Inflammatory macrophage (primary cell): ENCODE measurements at places on chromosomes 12 and 14.

DNA sequence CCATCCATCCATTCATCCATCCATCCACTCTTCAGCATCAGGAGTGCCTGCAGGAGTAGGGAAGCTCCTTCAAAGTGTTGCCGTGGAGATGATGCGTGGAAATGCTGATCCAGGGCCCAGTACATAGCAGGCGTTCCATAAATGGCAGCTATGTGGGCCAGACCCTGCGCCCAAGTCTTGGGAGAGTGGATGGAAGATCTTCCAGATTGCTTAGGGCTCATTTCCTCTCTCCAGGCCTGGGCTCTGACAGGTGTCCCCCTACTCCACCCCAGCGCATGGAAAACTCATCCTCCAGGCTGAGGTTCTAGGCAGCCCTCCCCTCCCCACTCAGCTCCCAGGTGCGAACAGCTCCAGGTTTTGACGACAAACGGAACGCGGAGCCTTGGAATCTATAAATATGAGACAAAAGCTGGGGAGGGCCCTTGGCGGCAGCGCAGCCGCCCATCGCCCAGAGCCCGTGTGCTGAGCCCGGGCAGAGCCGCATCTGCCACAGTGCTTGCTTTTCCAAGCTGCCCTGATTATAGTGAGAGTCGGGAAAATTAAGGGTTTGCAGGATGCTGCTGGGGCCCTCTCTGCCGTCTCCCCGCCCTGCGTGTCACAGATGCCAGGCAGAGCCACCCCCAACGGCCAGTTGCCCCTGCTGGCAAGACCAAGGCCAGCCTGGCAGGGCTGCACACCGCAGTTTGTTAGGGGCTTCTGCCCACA, 1.6 kb downstream of the BEGAIN start:
- DNase-seq = no peak

- no peak for DNase-seq
Measured at GRCh38 chr12:41310367-41310766, 122.2 kb downstream of the PDZRN4 start.

DNA sequence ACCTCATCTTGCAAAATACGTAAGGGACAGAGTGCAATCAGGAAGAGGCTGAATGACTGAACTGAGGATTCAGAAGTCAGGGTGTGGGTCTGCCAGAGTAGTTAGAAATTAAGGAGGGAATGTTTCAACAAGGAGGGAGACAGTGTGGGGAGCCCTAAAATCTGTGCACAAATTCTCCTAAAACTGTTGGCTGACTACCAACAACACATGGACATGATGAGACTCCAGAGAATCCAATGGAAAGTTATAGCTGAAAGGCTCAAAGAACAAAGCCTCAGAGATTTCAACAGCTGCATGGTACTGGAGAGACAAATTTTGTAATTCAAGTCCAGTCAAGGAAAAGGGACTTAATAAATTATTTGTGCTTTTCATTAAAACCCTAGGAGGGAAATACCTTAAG, 36.1 kb upstream of the NEDD1 start:
- no peak for DNase-seq

GRCh38 chr14:30227876-30228275, 300.2 kb upstream of the PRKD1 start:
- no peak for DNase-seq

- DNase-seq = no peak
Measured at GRCh38 chr14:79091381-79091963, 921.3 kb downstream of the NRXN3 start.

DNA sequence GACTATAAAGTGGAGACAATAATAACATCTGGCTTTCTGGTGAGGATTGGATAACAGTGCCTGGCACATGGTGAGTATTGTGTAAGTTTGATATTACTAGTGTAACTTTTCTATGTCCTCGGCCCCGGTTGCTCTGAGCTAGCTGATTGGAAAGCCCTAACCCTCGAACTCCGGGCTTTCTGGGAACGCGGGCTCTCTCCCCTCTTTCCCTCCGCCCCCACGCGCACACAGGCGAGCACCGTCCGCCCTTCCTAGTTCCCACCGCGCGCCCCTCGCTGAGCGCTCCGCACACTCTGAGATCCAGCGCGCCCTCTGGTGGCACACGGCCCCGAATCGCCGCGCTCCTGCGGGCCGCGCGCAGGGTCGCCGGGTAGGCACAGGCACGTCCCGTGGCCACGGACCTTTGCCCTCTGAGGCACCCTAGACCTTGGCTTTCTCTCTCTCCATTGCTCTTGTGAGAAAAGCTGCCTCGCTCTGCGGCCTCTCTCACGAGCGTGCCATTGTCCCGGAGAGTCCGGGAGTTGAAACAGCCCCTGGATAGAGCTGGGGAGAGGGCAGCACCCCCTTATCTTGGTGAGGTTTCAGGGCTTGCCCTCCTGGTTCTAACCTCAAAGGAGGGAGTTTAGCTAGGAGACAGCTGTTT, 23.2 kb upstream of the ESRRB start:
- DNase-seq = peak; percentile 24
